ENCODE measurements at places on chromosomes 2 and 18.

- DNase-seq = no peak
Measured at GRCh38 chr2:44429034-44429433, 67.3 kb downstream of the CAMKMT start.

DNA sequence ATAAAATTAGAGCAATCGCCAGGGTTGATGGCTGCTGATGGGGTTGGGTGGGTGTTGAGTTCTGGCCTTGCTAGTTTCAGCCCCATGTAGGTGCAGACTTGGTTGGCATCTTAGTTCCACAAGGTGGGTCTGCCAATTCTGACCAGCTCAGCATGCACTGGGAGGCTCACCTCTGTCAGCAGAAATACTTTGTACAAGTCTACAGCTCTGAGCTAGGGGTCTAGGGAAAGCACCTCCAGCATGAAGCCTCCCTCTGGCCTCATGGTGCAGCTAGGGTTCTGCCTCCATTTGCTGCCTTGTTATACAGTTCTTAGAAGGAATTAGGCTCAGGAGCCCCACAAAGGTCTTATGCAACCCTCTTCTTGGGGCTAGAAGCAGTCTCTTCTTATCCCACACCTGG, 278.9 kb upstream of the HDAC4 start:
- no peak for DNase-seq

GRCh38 chr2:11753886-11754699, 7.7 kb downstream of the LPIN1 start:
- DNase-seq = peak; percentile 87

DNA sequence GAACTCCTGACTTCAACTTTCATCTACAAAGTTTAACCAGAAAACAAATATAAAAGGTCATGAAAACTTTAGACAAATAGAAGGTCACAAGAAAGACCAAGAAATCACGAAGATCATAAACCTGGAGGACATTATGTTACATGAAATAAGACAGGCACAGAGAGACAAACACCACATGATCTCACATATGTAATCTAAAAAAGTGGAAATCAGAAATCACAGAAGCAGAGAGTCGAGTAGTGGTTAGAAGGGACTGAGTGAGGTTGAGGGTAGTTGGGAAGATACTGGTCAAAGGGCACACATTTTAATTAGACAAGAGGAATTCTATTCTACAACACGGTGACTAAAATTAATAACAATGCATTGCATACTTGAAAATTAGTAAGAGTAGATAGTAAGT, 1.4 kb downstream of the GCFC2 start:
- peak; percentile 21 for DNase-seq

DNA sequence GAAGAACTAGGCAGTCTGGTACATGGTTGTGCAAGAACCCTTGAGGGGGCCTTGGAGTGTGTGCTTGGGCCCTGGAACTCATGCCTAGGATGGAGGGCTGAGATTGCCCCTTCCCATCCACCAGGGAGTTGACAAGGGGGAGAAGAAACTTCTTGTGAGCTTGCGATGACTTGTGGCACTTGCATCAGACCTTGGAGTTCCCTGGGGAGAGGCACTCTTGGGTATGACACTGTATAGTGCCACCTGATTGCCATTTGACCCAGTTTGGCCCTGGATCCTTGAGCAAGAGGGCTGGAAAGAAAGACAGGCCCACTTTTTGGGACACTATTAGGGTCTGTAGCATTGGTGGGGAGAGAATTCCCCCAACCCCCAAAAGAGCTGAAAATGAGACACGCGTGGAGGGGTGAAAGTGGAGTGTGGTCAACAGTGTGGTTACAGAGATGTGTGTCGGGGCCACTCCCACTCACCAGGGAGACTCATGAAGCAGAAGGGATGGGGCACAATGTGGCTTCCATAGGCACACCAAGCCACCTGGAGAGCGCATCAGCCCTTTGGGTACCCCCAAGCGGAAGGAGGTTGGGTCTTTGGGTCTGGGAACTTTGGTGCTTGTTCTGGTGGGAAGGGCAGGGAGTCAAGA, 101.3 kb downstream of the MSH2 start:
- DNase-seq = no peak

DNA sequence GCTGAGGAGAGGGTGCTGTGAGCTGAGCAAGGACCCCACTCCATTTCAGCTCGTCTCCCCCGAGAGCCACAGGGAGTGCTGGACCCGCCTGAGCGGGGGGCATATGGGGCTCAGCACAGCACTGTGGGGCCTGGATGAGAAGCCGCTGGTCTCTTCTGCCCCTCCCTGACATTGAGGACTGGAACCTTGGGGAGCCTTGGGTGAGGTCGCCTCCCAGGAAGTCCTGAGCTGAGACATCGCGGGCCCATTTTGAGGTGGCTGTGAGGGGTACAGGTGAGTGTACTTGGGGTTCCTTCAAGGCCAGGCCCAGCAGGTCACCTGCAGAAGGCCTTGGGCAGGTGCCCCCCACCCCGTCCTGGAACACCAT, 3.1 kb upstream of the AQP12A start:
- DNase-seq = peak; percentile 47

GRCh38 chr2:127174136-127174535, 46.0 kb downstream of the CYP27C1 start:
- DNase-seq = no peak

DNA sequence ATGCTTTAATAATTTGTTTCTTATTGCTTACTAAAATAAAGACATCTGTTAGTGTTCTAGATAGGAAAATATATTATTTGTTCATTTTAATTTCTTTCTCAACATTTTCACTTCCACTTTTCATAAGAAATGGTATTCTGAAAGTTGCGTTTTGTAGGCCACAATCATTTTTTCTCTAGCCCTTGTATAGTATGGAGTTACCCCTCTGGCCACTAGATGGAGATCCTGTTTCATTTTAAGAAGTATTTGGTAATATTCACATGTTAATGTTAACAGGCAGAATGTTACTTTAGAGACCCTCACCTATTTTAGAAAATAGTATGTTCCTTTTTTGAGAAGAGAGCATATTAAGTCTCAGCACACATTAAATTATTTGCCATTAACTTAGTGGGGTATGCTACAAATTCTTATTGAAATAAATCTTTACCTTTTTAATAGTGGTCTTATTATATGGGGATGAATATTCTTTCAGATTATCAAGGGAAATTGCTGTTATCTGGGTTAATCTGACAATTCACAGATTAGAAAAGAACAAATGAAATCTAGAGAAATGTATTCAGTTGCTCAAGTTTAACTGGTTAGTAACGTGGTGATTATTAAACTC, 73.9 kb upstream of the TTC27 start:
- DNase-seq = peak; percentile 66

GRCh38 chr2:44680983-44681531, 260.4 kb upstream of the SIX3 start:
- no peak for DNase-seq

- DNase-seq = no peak
Measured at GRCh38 chr18:34364699-34365098, 140.0 kb upstream of the NOL4 start.

Data from activated CD4-positive, alpha-beta T cell treated with anti-CD3 and anti-CD28 coated beads, Interleukin-2, amount 10 ng/mL, durations not matched to agents 24 days and 14 days (primary cell).